Esophagus mucosa (tissue), 1 donor: ENCODE measurements at places on chromosomes 6 and 20. TPM values are rescaled to one million over a fixed set of nuclear protein-coding genes. Genes with fewer than 3 reads are reported as not detected.

The LST1 gene
- 2.4 TPM for total RNA-seq

The SYCP2L gene
- not detected for total RNA-seq

The IL20RA gene
- 13.3 TPM for total RNA-seq

The BPIFB2 gene
- 2.0 TPM for total RNA-seq

The ADGB gene
- not detected for total RNA-seq

The PEX6 gene
- total RNA-seq, result 19.4 TPM

The PBOV1 gene
- not detected for total RNA-seq

DNA sequence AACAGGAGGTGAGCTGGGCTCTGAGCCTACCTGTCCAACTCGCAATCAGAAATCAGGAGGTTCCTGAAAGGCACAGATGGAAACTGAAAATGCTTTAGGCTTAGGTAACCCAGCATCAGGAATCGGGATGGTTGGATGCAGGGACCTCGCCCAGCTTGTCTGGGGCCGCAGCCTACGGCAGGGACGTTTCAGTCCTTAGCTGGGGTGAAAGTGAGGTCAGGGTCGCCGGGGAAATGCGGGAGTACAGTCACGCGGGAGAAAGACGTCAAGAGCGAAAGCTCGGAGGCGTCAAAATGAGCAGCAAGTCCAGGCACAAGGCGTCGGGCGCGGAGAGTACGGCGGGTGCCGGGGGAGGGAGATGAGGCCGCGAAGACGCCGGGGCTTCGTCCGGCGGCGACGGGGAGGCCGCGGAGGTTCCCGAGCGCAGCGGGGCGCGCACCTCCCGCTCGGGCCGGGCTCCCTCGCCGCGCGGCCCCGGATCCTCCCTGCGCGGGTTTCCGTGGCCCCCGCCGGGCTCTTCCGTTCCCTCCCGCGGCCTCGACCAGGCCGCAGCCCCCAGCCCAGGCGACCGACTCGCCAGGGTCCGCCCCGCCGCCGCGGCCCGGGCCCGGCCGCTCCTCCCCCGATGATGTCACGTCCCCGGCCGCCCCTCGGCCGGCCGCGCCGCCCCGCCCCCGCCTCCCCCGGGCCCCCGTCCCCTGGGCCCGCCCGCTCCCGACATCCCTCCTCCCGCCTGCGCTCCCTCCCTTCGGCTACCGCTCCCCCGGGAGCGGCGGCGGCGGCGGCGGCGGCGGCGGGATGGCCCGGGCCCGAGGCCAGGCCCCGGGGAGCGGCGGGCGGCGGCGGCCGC is at the start of gene EBF4:
TSS of gene EBF4 (plus strand) at position 745 of the 850 bp plus-strand sequence. CDS start 866 bp downstream, outside the sequence.
- peak; percentile 5 for ATAC-seq

DNA sequence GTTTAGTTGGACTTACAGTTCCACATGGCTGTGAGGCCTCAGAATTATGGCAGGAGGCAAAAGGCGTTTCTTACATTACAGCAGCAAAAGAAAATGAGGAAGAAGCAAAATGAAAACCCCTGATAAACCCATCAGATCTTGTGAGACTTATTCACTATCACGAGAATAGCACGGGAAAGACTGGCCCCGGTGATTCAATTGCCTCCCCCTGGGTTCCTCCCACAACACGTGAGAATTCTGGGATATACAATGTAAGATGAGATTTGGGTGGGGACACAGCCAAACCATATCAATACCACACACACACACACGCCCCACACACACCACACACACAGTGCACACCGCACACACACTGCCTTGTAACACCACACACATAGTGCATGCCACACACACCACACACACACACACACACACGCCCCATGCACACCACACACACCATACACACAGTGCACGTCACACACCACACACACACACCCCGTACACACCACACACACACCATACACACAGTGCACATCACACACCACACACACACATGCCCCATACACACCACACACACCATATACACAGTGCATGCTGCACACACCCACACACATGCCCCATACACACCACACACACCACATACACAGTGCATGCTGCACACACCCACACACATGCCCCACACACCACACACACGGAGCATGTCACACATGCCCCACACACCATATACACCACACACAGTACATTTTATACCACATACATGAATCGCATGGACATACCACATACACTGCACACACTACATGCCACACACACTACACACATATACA is 310.5 kb downstream of the TAF4 start:
- no peak for ATAC-seq

- ATAC-seq, result no peak
Measured at GRCh38 chr20:46030284-46031013, 1.4 kb downstream of the SLC12A5 start.

- ATAC-seq, result no peak
Measured at GRCh38 chr6:12729467-12729866, 12.9 kb downstream of the PHACTR1 start.

DNA sequence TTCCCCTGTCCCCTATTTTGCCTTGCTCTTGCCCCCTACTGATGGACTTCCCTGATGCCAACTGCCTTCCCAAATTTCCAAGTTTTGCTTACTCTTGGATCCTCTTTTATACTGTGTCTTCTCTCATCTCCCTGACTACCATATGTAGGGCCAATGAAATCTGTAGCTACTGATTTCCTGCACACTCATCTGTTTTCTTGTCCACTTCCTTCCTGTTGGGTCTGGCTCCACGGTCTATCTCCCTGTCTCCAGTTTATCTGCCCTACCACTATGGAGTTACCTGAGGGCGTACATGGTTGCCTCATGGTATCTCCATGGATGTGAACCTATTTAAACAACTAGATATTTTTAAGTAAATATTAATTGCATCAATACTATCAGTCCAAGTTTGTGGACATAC is 140.3 kb upstream of the MCHR2 start:
- ATAC-seq, result no peak

DNA sequence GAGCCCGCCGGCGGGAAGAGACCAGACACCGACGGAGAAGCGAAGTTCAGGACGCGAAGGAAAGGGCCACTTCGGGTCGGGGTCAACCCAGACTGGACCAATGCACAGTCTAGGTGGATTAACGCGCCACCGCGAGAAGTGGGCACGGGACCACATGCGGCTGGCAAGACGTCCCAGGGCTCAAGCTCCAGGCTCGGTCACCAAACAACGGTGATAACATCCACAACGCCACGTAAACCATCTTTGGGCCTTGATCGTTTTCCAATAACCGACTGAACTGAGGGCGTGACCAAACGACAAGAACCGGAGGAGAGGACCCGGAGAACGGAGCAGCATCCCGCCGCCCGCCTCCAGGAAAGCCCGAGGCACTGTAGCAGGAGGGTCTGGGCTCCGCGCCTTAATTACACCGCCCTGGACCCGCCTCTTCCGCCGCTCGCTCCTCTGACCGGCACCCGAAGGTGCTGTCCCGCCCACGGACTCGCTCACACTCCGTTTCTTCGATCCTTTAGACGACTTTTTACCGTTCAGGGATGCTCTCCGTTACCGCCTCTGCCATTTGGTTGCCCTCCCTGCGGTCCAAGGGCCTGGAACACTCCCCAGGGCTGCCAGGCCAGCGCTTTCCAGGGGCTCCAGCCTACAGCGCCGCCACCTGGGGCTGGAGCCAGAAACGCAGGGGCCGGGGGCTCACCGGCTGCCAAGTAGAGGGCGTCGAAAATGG is 44.1 kb downstream of the DPPA5 start:
- peak; percentile 77 for ATAC-seq

DNA sequence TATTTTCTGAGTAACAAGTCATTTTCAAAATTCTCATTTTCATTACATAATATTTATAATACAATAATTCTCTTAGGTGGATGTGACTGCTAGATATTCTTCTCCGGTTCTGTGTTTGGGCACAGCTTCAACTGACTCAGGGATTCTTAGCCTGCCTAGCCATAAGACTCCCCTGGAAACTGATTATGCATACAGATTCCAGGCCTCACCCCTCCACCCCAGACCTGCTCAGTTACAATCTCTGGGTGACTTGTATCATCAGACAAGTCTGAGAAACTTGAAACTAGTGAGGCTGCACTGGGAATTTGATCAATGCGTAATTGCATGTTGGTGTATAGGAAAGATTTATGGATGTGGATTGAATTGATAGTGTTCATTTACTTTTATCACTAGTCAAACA is 25.4 kb downstream of the FLRT3 start:
- ATAC-seq, result no peak

DNA sequence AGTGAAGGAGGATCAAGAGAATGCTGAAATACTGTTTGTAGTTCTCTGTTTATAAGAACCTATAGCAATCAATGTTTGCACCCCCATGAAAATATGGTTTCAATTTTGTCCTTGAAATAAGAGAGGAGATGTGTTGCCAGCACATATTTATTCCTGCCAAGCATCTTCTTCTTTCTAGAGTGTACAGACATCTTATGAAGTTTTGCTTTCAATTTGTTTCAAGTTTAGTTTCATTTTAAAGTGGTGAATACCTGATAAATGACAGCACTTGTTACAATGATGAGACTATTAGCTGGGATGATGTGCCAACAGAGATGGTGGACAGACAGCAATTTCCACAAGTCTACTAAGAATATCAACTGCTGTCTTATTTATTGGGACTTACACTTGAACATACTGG is 39.2 kb upstream of the CENPW start:
- ATAC-seq, result no peak

DNA sequence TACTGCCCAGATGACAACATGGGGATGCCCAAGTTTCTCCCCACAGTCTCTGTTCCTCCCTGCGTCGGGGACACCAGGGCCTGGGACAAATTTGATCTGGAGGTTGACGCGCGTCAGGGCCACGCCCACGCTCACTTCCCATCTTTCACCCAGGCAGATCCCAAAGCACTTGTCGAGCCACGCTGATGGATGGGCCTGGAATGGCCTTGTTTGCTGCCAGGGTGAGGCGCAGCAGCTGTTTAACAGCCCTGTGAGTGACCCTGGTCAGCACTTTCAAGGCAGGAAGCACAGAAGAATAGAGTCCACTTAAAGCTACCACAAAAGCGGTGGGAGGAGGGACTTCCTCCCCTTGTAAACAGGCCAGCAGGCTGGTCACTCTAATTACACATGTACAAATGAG is 324.7 kb upstream of the JARID2 start:
- peak; percentile 47 for ATAC-seq

- no peak for ATAC-seq
Measured at GRCh38 chr6:165769401-165769800, 106.4 kb upstream of the PDE10A start.

GRCh38 chr6:163098827-163099479 is 315.6 kb upstream of the QKI start:
- ATAC-seq, result no peak

DNA sequence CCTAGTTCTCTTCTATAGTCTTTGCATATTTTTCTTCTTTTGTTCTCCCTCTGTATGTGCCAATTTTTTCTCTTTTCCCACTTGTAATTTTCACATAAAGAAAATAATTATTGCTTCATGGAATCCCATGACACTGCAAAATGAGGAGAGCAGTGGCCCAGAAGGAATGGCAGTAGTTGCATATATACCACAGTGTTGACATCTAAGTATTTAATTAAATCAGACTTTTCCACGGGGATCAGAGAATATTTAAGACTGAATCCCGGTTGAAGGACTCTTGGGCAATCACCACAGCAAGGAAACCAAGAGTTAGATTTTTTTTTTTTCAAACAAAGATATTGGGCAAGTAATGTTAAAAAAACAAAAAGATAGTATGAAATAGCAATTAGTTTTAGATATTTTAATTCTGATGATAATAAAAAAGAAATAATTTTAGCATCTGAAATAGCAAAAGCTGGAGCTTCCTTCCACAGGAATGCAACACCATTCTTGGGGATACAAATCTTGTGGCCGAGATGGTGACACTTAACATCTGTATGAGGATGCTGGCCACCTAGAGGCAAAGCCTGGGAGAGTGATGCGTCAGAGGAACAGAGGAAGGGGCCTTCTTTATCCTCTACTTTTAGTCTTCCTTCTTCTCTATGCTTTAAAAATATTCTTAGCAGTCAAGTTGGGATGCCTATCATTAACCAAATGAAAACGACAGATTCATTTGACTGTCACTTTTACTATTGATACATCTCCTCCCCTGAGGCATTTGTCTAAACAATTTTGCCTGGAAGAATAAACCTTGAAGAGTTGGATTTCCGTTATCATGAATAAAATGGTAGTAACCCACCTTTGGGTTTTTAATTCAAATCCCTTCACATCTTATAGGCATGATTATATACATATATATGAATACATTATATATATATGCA is 356.2 kb downstream of the GJA1 start:
- no peak for ATAC-seq

DNA sequence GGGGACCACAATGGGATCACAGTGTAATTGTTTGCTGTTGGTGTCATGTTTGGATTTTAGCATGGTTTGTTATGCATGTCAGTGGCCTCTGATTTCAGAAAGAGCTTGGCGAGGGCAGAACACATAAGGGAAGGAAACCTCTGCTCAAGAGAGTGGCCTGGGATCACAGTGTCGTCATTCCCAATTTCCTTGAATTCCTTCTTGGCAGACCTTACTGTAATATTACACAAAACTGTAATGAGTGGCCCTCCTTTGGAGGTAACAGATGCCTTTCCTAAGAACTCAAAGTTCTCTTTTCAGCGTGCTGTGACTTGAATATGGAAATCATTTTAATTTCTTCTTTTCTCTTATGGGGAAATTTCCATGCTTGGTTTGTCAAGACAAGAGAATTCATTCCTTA is 46.9 kb downstream of the JAG1 start:
- ATAC-seq, result peak; percentile 37

DNA sequence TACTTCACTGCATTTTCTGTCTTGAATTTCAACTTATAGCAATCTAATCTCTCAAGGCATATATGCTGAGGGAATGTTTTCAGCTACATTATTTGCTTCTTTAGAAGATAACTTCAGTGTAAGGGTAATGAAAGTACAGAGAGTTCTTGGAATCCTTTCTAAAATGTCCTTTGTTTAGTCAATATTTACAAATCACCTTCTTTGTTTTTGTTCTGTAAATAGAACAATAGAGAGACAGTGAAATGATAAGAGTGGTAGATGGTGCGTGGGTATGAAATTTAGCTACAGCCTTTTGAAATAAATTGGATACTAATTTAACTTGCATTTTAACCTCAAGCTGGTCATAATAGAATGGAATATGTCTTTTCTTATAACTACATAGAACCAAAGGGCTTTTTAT is 171.1 kb upstream of the MARCKS start:
- no peak for ATAC-seq

DNA sequence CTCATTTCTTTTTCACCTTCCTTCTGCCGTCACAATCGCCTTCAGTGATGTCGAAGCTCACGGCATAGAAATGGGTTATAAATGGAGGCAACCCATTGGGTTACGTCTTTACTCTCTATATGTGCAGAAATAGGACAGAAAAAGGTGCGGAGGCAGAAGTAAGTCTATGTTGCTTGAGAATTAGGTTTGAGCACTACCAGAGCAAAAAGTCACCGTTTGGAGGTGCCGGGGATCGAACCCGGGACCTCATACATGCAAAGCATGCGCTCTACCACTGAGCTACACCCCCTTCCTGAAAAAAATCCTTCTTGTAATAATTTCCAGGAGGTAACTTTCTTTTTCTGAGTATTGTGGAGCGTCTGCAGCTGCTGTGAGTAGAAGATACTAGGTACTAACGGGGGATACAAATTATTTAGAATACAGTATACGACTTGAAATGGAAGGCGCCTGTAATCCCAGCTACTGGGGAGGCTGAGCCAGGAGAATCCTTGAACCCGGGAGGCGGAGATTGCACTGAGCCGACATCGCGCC is 134.2 kb downstream of the TRIM27 start:
- ATAC-seq, result no peak
